ENCODE measurements at places on chromosomes 12 and 14. TPM values are rescaled to one million over a fixed set of nuclear protein-coding genes. Genes with fewer than 3 reads are reported as not detected.

DNA sequence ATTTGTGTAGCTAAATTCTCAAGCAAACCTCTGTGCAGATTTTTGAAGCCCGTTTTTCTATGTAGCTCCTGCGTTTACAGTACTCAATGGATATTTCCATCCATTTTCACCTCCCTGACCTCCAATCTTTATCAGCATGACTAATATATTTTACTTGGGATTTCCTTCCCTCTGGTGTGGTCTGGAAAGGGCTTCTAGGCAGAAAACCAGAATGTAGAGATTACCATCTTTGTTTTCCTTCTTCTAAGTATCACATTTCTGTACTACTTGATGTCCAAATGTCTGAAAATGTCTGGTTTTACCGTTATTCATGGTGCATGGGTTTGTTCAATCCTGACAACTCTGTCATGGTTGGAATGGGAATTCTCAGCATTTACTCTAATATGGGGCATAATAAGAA is 907.6 kb upstream of the FLRT2 start:
- no peak for DNase-seq

DNA sequence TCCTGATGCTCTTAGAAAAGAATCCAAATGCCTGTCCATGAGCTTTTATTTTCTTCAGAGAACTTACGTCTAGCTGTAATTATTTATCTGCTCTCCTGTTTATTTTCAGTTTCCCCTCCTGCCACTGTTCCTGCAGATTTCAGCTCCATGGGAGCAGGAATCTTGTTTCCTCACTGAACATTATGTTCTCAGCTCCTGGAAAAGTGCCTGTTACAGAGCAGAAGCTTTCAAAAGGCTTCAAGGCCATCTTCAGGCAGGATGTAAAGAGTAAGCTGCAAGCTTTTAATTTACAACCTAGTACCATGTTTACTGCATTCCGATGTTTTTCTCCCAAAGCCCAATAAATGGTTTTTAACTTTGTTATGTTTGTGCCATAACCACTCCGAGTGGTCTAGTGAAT is 98.4 kb upstream of the BTG1 start:
- no peak for DNase-seq

The GPD1 gene
- 4.2 TPM for total RNA-seq

- DNase-seq = no peak
Measured at GRCh38 chr14:67963545-67963944, 144.0 kb downstream of the RAD51B start.

- no peak for DNase-seq
Measured at GRCh38 chr12:77940567-77940966, 109.9 kb downstream of the NAV3 start.

DNA sequence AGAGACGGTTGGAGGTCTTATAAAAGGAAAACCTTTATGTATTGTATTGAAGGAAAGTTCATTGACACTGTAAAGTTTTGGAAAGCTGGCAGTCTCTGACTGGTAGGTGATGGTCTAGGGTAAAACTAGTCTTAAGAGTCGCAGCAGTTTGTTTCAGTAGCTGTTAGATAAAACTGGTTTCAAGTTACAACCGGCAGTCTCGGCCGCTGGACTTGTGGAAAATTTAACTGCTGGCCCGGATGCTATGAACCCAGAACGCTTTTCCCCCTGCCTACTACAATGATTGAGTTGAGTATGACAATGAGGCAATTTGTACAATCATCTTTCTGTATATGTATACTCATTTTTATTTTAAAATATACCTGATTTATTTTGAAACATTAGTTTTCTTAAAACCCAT is 1426.9 kb downstream of the AACS start:
- DNase-seq = no peak

DNA sequence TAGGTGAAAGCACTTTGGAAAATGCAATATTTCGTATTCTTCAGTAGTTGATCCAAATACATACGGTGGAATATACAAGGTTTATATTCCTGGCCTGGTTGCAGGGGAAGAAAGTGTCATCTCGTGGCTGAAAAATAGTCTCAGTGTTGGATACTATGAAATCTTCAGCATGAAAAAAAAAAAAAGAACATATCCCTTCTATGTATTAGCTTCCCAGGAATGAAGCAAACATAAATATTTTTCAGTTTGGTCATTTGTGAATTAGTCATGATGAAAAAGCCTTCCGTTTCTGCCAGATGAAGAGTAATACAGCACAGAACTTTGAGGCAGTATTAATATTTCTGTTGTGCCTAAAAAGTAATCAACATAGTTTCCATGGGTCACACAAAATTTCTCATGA is 36.7 kb downstream of the FLRT2 start:
- DNase-seq = no peak

The MYO1H gene
- total RNA-seq = not detected

The POTEG gene
- not detected for total RNA-seq

DNA sequence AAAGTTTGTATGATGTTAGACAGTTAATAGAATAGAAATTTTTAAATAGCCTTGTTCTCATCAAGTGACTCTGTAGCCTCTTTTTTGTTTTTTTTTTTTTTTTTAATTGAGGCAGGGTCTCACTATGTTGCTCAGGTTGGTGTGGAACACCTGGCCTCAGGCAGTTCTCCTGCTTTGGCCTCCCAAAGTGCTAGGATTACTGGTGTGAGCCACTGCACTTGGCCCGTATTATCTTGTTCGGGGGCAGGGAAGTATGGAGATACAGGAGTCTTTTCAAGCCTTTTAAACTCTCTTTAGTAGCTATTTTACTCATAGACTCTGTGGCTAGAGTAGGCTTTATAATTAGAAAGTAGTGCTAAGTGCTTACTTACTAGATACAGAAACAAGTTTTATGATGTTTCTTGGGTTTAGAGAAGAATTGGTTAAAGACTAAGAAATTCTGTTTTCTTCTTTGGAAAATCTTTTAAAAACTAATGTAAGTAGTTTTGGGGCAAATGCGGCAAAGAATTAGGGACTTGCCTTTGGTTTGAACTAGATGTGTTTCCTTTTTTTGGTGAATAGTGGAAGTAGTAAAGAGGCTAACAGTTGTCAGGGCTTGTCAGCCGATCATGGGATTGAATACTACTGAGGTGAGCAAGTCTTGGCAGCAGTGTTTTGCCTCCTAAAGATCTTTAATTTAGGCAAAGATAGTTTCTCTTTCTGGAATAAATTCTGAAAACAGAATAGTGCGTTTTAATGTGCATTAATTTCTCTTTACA is 31.3 kb downstream of the FBXO34 start:
- no peak for DNase-seq

- DNase-seq = no peak
Measured at GRCh38 chr12:40469736-40470135, 222.5 kb upstream of the CNTN1 start.

The CD69 gene
- total RNA-seq = 5.8 TPM

DNA sequence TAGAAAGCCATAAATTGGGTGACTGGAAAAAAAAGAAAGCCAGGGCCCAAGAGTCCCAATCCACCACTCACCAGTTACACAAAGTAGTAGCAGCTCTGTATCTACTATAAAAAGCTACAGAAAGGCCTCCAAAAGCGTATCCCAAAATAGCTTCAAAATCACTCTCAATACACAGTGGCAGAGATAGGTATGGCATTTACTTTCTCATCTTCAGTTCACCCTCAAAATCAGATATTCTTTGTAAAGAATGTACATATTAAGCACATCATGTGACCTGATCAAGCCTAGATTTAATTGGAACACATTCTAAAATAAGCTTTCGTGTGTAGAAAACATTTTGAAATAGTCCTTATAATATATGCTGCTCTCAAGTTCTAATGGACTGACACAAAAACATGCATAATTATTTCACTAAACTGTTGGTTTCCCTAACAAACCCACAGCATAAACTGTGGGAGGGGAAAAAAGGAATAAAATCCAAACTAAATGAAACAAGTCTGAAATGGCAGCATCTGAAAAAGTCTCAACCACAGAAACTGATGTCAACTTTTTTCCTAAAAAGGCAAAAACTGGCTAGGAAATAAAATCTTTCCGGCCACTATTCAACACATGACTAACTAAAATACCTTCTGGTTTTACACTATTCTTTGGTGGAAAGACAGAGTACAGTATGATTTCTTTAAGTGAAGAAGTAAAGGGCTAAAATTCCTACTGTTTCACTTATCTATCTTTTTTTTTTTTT is 25.9 kb downstream of the UBE2N start:
- no peak for DNase-seq

The JPH4 gene
- 1.3 TPM for total RNA-seq

- no peak for DNase-seq
Measured at GRCh38 chr12:93841671-93842070, 164.5 kb downstream of the CRADD start.

DNA sequence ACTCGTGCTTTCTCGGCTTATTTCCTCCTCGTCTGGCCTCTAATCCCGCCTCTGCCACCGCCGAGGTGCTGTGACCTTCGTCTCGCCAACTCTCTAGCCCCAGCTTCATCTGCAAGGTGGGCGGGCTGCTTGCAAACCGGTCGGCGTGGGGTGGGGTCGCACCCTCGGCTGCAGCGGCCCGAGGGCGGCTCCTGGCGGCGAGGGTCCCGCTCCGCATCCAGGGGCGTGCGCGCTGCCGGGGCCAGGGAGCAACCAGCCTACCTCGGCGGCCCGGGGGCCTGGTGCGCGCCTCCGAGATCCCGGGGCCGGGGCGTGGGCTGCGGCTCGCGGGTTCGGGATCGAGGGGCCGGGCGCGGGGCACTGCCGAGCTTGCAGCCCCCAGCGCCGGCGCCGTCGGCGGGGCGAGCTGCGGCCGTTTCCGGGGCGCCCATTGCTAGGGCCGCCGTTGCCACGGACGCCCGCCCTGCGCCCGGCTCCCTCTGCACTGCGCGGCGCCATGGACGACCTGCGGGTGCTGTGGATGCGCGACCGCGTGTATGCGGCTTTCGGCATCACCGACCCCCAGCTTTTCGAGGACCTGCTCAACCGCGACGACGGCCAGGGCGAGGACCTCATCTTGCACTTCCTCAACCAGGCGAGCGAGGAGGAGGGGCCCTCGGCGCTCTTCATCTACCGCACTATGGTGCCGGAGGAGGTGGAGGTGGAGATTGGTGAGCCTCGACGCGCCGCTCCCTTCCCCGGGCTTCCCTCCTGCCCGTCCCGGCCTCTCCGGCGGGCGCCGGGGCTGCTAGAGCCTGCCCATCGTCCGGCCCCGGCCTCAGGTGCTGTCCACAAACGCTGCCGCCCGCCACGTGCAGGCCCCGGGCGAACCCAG is at the start of gene DNAH10:
TSS of gene DNAH10 (plus strand) at position 461 of the 874 bp plus-strand sequence. CDS start at position 497, 36 bp downstream.
- no peak for DNase-seq

- no peak for DNase-seq
Measured at GRCh38 chr14:69093631-69094421, 59.1 kb downstream of the DCAF5 start.

DNA sequence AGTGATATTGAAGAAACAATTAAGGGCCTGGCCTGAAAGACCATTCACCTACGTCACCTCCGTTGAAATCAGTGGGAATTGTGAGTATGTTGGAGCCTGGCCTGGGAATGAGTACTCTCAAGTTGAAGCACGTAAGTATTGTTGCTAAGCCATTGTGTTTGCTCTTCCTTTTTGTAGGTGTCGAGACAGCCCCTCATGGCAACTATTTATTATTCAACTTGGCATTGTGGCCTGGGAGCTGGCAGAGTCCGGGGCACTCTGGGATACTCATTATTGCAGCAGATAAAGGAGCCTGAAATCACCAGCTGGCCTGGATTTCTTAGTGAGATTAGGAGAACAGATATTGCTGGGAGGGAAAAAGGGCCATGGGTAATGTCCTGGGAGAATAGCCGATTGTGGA is 147.4 kb downstream of the C12orf75 start:
- DNase-seq = no peak

GRCh38 chr12:69354556-69355187 is 4.9 kb upstream of the YEATS4 start:
- no peak for DNase-seq

DNA sequence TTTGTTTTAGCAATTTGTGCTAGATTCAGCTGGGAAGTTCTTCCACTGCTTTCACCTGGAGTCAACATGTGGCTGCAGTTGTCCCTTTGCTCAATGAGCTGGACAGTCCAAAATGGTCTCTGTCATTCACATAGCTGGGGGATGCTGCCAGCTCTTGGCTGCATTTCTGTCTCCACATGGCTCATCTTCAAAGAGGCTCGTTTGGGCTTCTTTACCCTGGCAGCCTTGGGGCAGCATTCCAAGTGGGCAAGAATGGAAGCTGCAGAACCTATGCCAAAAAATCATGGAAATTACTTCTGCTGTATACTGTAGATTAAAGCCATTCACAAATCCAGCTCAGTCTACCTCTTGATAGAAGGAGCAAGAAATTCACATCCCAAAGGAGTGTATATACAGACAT is 199.1 kb downstream of the SLC5A8 start:
- DNase-seq = no peak

DNA sequence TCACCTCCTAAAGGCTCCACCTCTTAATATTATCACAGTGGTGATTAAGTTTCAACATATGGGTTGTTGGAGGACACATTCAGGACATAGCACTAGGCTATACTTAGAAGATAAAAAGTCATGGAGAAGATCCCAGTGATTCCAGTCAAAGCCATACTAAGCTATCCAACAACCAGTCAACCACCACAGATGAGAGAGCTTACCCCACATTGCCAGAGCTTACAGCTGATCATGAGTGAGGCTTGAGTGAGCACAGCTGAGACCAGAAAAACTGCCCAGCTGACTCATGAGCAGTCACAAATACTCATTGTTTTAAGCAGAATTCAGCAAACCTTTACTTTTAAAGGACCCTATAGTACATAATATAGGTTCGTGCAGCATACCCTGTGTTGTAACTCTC is 85.1 kb downstream of the DRAM1 start:
- DNase-seq = no peak

The FLRT2 gene
- total RNA-seq = 20.1 TPM

The OTOGL gene
- 0.81 TPM for total RNA-seq

DNA sequence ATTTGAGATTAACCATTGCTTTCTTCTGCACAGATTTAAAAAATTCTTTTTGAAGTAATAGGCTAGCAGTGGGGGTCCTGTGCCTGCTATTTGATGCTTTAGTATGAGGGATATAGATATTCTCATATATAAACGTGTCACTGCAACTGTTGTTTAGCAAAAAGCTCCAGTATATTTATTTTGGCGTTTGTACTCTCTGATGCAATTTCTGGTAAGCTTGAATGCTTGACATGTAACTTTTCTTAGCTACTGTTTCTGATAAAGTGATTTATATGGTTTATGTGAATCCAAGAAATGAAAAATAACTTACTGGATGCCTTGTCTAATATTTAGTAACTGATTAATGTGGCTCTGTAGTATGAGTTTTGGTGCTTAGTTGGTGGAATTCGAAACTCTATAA is 77.1 kb downstream of the TTLL5 start:
- no peak for DNase-seq

GRCh38 chr14:104927901-104928300 is 3.2 kb downstream of the PLD4 start:
- DNase-seq = no peak

DNA sequence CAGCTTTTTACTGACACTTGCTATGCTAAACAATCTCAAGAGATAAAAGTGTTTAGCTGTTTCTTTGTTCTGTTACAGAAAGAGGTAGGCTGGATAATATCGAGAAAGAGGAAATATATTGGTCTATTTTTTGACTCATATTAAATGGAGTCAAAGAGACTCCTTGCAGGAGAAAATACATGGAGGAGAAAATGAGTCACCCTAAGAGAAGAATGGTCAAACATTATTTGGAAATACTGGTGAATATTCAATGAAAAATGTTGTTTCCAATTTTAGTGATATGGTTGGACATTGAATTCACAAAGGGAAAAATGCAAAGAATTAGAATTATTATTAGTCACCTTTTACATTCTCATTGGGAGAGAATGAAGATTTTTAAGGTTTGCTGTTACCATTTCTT is 3.2 kb downstream of the KCNJ8 start:
- no peak for DNase-seq

GRCh38 chr12:89950421-89950820 is 241.8 kb upstream of the ATP2B1 start:
- DNase-seq = no peak
